T-cell (primary cell): ENCODE measurements at places on chromosomes 1 and 21.

DNA sequence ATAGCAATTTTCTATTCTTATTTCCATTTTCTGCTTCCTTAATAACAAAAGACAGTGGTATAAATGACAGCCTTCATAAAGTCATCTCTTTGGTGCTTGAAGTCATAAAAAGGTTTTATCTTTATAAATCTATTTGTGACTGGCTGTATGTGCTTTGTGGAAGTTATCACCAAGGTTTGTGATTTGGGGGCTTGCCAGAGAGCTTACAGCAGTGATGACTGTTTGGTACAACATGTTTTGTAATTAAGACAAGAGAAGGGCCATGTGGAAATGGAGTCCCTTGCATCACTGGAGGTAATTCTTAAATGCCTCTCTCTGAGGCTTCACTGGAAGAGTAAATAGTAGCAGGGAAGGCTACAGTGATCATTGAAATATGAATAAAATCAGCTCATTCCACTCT, 2.7 kb downstream of the SLC35F3 start:
- DNase-seq = no peak

- no peak for DNase-seq
Measured at GRCh38 chr1:66774438-66774837, 22.2 kb downstream of the DYNLT5 start.

DNA sequence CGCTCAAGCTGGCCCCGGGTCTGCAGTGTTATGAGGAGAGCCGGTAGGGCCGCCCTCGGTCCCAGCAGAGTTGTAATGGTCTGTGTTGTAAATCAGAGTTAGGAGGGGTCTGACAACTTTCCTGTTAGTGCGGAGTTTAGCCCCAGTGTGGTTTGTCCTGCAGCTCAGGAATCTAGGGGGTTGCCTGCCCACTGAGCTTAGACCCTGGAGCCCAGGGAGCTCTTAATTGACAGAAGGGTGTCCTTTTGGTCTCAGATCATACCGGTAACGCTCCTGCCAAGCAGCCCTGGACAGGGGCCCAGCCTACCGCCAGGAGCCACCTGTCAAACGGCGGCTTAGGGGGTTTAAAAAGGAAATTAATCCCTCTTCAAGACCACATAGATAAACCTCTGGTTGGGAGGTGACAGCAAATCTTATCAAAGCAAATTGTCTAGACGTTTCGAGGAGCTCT, 164.4 kb downstream of the DYRK1A start:
- DNase-seq = no peak

DNA sequence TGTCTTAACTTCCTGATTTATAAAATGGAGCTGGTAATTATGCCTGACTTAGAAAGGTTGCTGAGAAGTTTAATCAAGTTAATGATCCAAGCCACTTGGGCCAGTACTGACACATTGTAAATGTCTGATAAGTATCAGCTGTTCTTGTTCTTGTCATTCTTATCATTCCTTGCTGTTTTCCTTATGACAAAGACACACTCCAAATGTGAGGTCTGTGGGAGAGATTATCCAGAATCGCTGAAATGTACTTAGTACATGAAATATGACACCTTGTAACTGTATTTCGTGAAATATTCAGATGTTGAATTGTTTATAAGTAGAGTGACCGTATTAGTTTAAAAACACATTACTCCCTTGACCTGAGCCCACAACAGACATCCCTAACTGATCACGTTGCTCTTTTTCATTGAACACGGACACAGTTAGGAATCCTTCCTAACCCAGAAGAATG, 6.1 kb downstream of the AADACL4 start:
- DNase-seq = no peak

- no peak for DNase-seq
Measured at GRCh38 chr1:168220470-168220871, 5.3 kb upstream of the SFT2D2 start.

- no peak for DNase-seq
Measured at GRCh38 chr1:97870589-97870988, 50.2 kb downstream of the DPYD start.

- no peak for DNase-seq
Measured at GRCh38 chr1:98196012-98196411, 275.2 kb upstream of the DPYD start.

- DNase-seq = no peak
Measured at GRCh38 chr1:208291923-208292711, 47.9 kb upstream of the PLXNA2 start.

DNA sequence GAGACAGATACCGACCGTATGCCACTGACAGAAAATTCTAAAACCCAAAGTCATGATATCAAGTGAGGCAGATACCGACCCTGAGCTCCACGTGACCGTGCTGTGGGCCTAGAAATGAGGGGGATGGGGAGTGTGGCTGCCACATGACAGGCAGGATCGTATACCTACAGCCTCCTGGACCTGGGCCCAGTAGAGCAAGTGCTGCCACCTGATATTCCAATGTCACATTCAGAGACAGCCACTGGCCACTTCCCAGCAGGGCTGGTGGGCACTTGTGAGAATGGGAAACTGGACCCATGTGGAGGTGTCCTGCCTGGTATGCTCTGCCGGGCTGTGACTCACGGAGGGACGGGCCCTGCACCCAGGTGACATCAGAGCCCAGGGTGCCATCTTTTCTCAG, 44.6 kb upstream of the CLDN14 start:
- DNase-seq = no peak

DNA sequence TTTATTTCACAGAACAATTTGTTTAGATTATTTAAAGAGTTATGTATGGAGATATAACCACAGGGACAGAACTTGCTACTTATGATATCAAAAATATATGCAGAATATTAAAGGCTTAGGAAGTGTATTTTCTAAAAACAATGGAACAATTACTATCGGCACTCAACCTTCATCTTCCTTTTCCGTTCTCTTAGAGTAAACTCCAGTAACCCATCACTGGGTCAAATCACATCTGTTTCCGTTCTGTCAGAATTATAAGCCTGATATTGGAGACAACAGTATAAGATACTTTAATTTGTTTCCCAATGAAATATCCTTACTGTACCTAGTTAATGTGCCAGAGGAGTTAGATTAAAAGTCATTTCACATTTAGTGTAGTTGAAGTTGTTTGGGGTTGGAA, 32.2 kb downstream of the DTL start:
- DNase-seq = no peak

- no peak for DNase-seq
Measured at GRCh38 chr1:110945626-110946025, 18.1 kb downstream of the LRIF1 start.
